Mucosa of gallbladder (tissue), 1 donor: ENCODE measurements at places on chromosomes 16 and 17. TPM values are rescaled to one million over a fixed set of nuclear protein-coding genes. Genes with fewer than 3 reads are reported as not detected.
A peak's percentile ranks its signal among the peaks of the same experiment; 100 is the strongest.

- DNase-seq, result no peak
Observed at GRCh38 chr16:88911136-88911945, 44.9 kb upstream of the PABPN1L start.

PLEKHH3 gene
- total RNA-seq, result 36.1 TPM

DNA sequence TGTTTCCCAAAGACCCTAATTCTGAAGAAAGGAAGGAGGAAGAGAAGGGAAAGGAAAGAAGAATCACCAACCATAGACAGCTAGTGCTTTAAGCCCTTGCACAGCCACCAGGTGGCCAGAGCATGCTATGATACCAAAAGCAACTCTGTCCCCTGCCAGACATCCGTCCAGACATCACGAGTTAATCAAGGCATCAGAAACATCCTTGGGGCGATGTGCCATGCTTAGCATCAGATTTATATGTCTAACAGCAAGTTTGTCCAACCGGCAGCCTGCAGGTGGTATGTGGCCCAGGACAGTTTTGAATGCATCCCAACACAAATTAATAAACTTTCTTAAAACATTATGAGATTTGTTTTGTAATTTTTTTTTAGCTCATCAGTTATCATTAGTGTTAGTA lies 2.9 kb upstream of the CRYBA1 start:
- no peak for DNase-seq

DNA sequence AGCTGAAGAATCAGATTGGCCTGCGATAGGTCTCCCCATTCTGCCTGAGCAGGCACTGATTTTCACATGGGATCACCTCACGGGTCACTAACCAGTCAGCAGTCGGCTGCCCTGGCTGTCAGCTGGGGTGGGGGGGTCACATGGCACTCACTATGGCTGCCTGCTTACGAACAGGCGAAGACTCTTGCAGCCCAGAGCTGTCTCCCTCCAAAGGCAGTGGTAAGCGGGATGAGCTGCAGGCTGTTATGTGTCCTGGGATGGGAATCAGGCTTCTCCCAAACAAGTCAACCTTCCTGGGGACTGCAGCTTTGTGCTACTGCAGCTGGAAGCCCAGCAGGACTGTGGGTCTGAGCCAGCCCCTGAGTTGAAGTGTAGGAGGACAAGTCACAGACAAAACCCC lies 29.0 kb upstream of the ADORA2B start:
- no peak for DNase-seq

MATCAP1 gene
- 68.4 TPM for total RNA-seq

DNA sequence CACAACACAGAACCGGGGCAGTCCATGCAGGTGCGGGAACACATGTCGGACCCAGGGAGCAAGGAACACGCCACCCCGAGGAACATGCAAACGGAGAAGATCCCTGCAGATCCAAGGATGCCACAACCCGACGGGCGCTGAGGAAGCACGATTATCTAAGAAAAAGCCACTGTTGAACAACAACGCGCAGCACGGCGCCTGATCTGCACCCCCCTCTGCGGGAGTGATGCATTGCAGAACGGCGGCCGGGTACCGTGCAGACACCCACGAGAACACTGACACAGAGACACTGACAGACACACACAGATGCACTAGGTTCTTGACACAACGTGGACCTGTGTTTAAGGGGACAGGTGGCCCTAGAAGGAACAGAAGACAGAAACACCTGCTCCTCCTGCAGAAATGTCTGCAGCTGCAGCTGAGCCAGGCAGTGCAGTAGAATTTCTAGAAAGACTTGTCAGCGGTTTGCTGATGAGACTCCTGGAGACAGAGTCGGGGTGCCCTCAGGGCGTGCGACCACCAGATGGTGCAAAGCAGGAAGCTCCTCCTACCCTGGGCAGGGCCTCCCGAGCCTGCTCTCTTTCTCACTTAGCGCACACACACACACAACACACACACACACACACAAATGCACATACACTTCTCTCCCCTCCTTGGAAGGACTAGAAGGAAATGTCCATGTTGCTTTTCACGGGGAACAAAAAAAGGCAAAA lies 7.5 kb downstream of the NPTX1 start:
- DNase-seq, result no peak

GRCh38 chr16:81224824-81225223 lies 13.7 kb upstream of the BCO1 start:
- no peak for DNase-seq

DNA sequence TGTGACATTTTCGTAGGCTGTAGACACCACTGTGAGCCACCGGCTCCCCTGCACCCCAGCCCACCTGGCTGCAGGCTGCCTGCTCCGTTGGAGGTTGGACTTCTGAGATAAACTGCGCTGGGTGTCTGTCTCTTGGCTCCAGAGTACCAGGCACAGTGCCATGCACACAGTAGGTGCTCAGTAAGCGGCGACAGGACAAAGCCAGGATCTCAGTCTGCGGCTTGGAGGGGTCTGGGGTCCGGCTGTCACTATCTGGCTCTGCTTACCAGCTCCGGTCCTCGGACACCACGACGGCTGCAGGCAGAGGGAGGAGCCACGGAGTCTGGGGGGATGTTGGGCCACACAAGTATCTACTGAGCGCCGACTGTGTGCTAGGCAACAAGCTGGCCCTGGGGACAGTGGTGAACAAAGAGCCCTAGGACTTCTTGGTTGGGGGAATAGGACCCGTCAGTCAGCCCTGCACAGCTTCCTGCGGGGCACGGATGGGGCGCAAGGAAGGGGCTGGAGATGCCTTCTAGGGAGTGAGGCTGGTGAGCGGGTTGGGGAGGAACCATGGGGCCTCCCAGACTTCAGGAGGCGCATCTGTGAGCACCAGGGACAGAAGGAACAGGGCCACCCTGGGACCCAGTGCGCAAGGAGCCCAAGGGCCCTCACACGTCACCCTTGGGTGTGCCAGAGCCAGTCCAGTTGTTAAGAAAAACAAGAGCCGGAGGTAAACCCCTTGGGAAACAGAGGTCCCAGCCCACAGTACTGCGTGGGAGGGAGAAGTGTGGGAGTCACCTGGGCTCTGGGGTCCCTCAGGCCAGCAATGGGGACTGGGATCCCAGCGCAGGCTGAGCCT lies 17.3 kb downstream of the JPH3 start:
- no peak for DNase-seq

PRR35 gene
- total RNA-seq, result not detected

GRCh38 chr17:49851387-49852291 lies 3.8 kb upstream of the TAC4 start:
- peak; percentile 64 for DNase-seq

- DNase-seq, result no peak
Observed at GRCh38 chr16:60199150-60199549, 1465.0 kb upstream of the GOT2 start.

ZNF385C gene
- 0.32 TPM for total RNA-seq
